ENCODE measurements at places on chromosomes 11 and 22.
A peak's percentile ranks its signal among the peaks of the same experiment; 100 is the strongest.

DNA sequence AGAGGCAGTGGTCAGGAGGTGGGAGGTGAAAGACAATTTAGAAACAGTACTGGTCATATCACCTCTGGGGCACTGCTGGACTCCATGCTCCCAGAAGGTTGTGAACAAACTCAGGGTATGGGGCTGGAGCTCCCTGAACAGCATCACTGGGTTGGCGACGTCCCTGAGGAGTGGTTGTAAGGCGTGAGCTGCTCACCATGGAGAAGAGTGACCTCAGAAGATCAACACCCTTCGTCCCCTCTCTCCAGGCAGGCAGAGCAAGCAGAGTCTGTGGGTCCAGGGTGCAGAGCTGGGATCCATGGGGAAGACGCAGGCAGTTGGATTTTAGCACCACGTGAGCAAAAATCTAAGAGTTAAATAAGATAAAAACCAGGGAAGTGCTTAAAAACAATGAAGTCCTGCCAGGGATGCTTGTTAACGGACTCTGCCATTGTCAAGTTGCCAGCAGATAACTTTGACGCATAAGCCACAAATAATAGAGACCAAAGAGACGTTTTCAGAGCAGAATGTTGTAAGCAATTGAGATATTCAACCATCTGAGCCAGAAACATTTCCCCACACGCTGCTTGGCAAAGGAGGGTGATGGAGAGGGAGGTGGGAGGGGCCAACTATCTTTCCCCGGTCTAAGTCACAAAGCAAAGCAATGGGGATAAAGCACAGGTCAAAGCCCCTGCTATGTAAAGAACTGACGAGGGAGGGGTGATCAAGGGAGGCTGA lies 13.6 kb downstream of the PNPLA5 start:
- DNase-seq, result no peak

- DNase-seq, result no peak
Measured at GRCh38 chr11:11537871-11538270, 83.9 kb downstream of the GALNT18 start.

- DNase-seq, result no peak
Measured at GRCh38 chr22:18078329-18079041, 695 bp downstream of the PEX26 start.

GRCh38 chr11:118051611-118052461 lies 25.0 kb upstream of the TMPRSS4 start:
- no peak for DNase-seq

DNA sequence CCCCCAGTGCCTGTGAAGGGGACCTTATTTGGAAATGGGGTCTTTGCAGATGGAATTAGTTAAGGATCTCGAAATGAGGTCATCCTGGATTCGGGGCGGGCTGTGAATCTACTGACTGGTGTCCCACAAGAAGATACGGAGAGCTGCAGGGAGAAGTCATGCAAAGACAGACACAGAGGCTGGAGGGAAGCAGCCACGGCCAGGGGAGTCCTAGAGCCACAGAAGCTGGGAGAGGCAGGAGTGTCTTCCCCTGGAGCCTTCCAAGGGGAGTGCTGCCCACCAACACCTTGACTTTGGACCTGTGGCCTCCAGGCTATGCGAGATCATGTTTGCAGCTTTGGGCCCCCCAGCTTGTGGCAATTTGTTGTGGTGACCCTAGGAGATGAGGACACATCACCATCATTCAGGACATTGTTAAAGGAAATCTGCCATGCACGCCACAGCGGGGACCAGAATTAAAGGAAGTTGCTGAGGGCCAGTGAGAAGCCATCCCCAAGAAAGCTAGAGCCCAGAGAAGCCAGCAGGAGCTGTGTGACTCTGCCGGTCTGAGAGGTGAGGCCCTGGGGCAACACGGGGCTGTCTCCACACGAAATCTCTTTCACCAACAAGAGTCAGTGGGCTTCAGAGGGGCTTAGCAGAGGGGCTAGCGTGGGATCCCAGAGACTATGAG lies 434.7 kb downstream of the BRD1 start:
- DNase-seq, result no peak

- no peak for DNase-seq
Measured at GRCh38 chr22:40654522-40655167, 18.1 kb upstream of the MRTFA start.

GRCh38 chr11:66443602-66444001 lies 5.0 kb upstream of the MRPL11 start:
- DNase-seq, result peak; percentile 46

DNA sequence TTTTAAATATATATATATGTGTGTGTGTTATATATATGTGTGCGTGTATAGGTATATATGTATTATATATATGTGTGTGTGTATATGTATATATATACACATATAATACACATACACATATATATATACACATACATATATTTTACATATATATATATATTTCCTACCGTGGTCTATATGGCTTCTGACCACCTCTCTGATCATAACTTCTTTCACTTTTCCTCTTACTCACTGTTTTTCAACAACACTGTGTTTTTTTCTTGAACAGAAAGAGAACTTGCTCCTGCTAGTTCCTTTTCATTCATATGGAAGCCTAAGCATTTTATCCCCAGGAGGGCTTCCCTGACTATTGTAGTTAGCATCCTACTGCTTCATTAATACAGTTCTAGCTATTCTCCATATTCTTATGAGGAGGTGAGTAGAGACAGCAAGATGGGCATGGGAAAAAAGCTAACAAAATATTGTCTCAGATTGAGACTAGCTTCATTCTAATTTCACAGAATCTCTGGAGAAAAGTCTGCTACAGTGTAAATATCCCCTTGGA lies 38.5 kb upstream of the CTSC start:
- no peak for DNase-seq

DNA sequence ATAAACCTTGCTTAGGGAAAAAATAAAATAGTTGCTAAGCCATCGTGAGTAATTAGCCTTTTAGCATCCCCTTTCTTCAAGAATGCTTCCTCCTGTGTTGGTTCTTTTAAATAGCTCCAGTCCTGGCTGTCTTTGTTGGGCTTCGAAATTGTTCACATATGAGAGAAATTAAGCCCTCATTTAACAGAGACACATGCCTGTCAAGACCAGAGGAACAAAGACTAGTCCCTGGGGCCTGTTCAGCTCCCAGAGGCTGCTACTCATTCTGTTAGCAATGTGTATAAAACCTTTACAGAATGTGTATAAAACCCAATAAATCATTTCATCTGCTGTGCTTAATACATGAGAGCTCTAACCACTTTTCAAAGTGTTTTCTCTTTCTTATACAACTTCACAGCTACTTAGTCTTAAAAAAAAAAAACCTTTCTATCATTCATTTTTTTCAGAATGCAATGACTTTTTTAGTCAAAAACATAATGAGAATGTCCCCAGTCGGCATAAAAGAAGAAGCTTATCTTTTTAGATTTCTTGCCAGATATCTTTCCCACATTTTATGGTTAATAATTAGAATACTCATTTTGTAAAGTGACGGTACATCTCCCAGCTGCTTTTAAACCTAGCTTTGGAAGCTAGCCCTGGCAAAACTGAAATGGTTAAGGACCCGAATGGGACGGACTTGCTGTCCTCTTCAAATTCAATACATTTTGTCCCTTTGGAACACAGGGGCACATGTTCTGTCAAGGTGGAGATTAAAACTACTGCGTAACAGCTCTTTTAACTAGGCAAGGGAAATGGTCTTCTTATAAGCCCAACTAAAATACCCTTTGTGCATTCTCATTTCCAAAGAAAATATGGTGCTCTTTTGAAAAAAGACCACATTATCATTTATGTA lies 186.1 kb downstream of the SOX6 start:
- DNase-seq, result no peak

DNA sequence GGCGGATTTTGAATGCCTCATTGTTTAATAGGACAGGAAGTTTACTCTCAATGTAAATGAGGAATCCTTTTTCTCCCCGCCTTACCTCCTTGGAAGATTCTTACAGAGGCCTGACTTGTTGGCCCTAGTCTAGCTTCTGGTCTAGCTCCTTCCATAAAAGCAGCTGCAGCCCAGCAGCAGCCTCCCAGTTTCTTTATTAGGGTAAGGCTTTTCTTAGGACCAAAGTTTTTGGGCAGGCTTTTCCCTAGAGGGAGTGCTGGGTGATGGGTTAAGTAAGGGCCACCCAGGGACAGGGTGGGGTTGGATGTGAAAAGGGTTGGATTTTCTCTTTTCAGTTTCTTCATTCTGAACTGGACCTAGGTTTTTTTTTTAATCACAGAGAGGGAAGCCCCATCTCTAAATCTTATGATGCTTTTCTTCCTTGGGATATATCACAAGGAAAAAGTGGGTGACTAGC lies 49.7 kb downstream of the LIF start:
- DNase-seq, result no peak

All from epithelial cell of prostate (primary cell).